ENCODE measurements at places on chromosomes 5 and 9.
A peak's percentile ranks its signal among the peaks of the same experiment; 100 is the strongest.

- DNase-seq: peak; percentile 59
Observed at GRCh38 chr9:33135470-33135958, 31.6 kb downstream of the B4GALT1 start.

GRCh38 chr5:143828710-143829109 lies 16.7 kb downstream of the HMHB1 start:
- DNase-seq: no peak

DNA sequence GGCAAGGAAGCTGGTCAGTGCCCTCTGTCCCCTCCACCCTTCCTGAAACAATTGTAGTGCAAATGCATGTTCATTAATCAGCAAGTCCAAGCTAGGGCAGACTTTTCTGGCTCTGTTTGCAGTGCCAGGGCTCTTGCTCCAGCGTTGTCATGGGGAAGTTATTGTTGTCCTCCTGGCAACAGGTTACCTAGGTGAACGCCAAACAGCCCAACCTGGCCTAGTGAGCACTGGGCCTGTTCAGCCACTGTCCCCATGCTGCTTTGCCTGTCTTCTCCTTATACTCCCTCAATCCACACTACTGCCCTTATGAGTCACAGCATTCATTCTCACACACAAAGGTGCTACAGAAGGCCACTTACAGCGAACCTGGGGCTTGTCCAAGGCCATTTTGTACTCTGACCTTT lies 34.5 kb upstream of the GLIS3 start:
- DNase-seq: peak; percentile 11

GRCh38 chr5:73674669-73675004 lies 48.6 kb downstream of the ARHGEF28 start:
- DNase-seq: no peak

DNA sequence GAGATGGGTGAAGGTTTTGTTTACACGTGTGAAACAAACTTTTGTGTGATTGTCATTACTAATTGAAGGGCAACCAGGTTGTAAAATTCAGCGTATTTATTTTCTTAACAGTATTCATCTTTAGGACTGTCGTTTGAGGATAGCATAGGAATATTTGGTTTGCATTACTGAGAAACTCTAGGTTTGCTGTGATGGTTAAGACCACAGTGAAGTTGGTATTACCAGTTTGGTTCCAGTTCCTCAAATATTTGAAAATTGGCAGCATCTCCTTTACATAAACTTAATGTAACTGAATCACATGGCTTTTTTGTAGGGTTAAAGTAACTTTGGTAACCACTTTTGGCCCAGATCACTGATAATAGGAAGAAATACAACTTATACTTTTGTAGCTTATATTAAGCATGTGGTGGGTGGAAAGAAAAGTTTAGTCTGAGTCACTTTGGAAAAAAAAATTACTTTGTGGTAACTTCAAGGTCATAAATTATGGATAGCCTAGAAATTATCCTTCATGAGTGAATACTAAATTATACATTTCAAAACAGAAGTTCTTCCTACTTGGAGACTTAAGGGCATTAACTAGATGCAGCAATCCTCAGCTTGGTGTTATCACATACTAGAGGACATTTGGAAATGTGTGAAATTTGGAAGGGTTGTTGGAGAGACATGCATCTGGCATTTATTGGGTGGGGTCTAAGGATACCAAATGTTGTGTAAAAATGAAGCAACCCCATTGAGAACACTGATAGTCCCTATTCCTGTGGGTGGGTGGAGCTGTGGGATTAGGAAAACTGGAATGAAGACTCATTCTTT lies 33.9 kb downstream of the G3BP1 start:
- no peak for DNase-seq

DNA sequence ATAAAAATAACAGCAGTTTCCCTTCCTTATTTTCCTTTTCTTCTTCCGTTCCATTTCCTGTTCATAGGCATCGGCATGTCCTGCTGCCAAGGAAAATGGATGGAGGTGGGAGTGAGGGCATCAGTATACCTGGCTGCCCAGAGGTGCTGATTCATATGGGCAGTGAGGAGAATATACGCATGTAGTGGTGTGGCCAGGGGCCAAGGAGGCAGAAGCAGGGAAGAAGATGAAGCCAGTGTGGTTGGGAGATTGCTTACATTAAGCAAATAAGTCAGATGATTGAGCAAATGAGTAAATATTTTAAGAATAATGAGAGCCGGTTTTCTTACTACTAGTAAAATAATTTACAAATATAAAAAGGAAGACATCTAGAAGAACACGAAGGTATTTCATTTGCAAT lies 344.9 kb upstream of the PAPPA start:
- no peak for DNase-seq

- no peak for DNase-seq
Observed at GRCh38 chr9:110114086-110114858, 93.7 kb downstream of the C9orf152 start.

DNA sequence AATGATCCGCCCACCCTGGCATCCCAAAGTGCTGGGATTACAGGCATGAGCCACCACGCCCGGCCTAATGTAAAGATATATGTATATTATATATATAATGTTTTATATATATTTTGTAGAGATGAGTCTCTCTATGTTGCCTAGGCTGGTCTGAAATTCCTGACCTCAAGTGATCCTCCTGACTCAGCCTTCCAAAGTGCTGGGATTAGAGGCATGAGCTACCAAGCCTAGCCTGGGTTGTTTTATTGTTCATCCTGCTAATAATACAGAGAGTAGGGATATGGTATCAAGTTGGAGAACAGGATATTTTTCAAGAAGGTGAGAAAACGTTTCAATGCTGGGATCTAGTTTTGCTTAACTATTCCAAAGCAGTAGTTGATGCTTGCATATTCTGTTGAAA lies 2.9 kb downstream of the SEC24A start:
- DNase-seq: no peak

DNA sequence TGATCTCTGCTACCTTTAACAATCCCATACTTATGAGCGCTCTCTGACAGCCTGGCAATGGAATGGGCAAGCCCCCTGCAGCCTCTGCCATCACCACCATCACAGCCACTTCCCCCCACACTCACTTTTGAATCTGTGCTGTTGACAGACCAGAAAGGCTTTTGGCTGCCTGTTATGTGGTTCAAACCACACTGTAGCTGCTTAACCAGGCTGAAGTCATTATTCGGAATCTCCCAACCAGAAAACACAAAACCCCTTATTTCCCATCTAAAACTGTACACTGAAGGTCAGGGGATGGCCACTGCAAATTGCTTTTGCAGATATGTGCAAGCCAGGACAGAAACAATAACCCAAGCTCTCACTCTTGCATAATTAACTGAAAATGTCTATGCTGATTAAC lies 35.8 kb downstream of the PTCH1 start:
- no peak for DNase-seq

DNA sequence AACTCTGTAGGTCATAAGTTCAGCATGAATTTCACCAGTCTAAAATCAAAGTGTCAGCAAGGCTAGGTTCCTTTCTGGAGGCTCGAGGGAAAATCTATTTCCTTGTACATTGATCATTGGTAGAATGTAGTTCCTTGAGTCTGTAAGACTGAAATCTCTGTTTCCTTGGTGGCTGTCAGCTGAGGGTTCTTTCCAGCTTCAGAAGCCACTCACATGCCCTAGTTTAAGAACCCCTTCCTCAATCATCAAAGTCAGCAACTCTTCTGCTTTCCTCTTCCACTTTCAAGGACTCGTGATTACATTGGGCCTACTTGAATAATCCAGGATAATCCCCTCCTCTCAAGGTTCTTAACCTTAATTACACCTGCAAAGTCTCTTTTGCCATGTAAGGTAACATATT lies 4.9 kb upstream of the SCAMP1 start:
- DNase-seq: no peak

- no peak for DNase-seq
Observed at GRCh38 chr5:60719329-60719728, 19.4 kb upstream of the DEPDC1B start.

- DNase-seq: no peak
Observed at GRCh38 chr9:116895961-116896360, 208.9 kb downstream of the TRIM32 start.

DNA sequence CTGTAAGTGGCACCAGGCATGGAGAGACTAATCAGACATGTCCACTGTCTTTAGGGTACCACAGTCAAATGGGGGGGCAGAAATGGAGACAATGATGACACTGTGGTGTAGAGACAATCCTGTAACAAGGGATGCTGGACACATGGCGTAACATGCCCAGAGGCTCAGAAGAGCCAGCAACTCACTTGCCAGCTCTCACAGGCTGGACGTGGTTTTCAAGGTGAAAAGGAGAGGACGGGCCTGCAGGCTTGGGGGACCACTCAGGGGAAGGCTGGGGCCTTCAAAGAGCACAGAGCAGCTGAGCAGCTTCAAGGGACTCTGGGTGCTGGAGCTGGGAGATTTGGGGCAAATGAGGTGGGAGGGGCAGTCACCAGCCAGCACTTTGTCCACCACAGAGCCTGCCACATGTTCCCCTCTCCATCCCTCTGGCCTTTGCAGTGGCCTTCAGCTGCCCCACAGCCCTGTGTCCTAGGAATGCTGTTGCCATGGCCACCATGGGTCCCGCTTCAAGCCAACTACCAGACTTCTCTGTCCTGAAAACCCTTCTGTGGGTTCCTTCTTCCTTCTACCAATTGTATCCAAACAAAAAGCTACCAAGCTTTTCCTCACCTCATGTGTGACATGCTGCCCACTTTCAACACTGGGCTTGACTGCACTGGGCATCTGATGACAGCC lies 140.4 kb downstream of the GABBR2 start:
- DNase-seq: no peak

DNA sequence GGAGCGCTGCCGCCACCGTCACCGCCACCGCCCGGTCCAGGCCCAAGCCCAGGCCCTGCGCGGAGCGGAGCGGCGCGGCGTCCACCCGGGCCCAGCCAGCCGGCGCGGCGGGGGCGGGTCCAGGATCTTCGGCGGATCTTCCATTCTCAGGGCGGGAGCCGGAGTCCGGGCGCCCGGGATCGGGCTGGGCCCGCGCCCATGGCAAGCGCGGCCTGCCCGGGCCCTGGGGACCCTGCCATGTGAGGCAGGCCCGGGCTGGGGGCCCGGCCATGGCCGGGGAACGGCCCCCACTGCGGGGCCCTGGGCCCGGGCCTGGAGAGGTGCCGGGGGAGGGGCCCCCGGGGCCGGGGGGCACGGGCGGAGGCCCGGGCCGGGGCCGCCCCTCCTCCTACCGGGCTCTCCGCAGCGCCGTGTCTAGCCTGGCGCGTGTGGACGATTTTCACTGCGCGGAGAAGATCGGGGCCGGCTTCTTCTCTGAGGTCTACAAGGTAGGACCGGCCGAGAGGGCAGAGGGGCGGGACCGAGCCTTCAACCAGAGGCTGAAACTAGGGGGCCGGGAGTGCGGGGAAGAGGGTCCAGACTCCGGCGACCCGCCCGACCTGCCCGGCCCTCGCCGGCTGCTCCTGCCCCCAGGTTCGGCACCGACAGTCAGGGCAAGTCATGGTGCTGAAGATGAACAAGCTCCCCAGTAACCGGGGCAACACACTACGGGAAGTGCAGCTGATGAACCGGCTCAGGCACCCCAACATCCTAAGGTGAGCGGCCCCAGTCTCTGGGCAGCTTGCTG lies 482 bp downstream of the TESK1 start:
- DNase-seq: peak; percentile 51

DNA sequence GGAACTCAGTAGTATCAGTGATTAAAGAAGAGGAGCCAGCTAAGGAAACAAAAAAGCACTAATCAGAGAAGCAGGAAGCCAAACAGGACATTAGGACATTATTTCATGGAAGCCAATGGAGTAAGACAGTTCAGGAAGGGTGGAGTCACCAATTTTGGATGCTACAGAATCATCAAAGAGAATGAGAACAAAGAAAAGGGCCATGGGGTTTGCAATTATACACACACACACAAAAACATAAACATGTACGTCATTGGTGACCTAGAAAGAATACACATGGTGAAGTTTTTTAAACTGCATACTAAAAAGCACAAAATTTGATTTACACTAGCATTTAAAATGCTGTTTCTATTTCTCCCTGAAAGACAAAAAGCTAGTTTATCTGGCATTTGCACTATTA lies 96.8 kb upstream of the MRPS30 start:
- DNase-seq: no peak

DNA sequence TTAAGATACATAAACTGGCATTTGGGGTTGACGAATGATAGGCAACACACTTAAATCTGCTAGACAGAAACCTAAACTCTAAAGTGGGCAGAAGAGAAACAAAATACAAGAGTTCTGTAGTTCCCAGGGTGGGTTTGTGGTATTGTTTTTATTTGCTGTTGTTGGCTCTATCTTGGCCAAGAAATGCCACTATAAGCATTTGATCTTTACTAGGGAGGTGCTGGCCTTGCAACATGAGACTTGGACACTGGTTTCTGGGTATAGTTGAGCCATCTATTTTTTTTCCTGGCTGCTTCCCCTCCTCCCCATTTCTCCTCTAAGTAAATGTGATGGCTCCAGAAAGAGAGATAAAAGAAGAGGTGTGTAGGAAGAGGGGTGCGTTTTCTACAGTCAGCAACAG lies 251.2 kb downstream of the SLIT3 start:
- no peak for DNase-seq

GRCh38 chr9:792331-793260 lies 48.9 kb upstream of the DMRT1 start:
- no peak for DNase-seq

DNA sequence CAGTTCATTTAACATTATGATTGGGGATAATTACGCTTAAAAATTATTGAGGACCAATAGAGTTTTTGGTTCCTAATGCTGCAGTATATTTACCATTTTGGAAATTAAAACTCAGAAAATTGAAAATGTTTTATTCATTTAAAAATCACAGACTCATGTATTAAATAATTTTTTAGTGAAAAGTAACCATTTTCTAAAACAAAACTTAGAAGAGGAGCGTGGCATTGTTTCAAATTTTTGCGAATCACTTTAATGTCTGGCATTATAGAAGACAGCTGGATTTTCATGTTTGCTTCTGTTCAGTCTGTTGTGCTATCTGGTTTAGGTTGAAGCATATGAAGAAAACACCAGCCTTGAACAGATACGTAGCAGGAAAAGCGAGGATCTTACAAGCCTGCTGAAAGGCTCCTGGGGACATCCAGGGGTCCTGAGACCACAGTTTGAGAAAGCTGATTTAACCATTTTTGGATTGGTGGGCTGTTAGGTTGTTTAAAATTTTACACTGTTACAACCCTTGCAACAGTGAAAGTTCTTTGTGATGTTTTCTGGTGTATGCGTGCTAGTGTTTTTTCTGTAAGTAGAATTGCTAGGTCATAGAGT lies 1.6 kb downstream of the ZFYVE16 start:
- peak; percentile 27 for DNase-seq

DNA sequence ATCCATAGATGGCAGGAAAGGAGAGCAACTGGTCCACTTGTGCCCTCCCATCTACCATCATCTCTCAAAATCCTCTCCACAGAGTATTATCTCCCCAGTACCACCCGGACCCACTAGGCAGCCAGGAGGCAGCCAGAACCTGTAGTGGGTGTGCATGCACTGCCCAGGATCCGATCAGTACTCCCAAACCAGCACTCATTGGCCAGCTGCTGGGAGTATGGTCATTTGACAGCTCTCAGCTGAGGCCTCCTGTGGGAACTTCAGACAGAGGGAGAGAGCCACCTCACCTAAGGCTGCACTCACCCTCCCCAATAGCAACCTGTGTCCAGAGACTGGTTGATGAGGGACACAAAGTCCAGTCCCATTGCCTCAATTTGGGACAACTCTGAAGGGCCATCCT lies 286.0 kb downstream of the TRIM36 start:
- no peak for DNase-seq

All from NAMALWA (cell line).